ENCODE measurements at places on chromosomes 2 and 18. TPM values are rescaled to one million over a fixed set of nuclear protein-coding genes. Genes with fewer than 3 reads are reported as not detected.

Gene RGPD5
- total RNA-seq = 52.1 TPM

Gene PDCL3
- total RNA-seq = 19.5 TPM

Gene ADD2
- 12.2 TPM for total RNA-seq

Gene DUSP2
- 3.6 TPM for total RNA-seq

DNA sequence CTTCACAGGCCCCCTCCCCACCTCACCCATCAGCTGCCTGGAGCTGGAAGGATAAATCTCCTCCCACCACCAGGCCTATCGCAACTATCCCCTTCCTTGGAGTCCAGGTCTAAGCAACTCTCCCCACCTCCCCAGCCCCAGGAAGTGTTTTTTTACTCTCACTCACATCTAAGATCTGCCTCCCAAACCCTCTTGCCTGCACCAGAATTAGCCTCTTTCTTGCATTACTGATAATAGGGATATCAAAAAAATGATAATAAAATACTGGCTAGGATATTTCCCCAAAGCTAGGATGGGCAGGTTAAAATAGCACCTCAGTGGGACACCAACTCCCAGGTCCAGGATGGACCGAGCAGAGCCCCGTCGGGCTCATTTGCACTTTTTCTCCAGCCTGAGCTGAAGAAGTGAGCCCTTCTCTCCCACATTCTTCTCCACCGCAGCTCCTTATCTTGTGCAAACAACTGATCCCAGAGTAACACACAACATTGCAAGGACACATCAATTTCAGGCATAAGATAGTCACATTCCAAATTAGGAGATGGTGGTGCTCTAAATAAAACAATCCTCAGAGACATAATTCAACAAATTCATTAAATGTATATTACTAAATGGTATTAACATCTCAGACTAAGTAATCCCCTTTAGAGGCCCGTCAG is 17.7 kb upstream of the CIB4 start:
- DNase-seq = no peak

- DNase-seq = no peak
Measured at GRCh38 chr18:54116541-54117257, 107.8 kb downstream of the MBD2 start.

Data from left lung (tissue), 14 donors.